ENCODE measurements at places on chromosomes 11 and 22. TPM values are rescaled to one million over a fixed set of nuclear protein-coding genes. Genes with fewer than 3 reads are reported as not detected.

DNA sequence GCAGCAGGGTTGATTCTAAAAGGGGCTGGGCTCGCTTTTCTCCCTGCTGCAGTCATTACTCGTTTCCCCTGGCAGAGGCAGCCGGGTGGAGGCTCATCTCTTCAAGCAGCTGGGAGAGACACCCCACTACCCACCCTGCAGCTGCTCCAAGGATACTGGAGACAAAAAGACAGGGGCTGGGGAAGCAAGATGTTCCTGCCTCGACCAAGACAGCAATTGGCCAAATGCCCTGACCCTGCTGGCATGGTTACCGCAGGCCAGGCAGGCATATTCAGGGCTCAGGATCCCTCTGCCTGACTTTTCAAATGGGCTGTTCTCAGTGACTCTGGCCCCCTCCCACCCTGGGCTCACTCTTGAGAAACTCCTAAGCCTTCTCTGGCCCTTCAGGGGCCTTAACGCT lies 6.8 kb upstream of the RGL4 start:
- no peaks in the 10 kb centered on the region for H3K27me3 ChIP-seq
- DNase-seq, result no peak

DNA sequence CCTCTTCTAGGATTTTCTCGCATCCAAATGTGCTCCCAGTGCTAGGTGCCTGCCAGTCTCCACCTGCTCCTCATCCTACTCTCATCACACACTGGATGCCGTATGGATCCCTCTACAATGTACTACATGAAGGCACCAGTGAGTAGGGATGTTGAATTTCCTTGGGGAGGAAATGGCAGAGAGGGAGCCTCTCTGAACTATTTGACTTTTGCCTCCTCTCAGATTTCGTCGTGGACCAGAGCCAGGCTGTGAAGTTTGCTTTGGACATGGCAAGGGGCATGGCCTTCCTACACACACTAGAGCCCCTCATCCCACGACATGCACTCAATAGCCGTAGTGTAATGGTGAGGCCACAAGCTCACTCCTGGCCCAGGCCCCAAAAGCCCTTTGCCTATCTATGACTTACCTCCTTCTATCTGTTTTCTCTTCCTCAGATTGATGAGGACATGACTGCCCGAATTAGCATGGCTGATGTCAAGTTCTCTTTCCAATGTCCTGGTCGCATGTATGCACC lies 2.5 kb downstream of the TAF10 start:
- peaks cover 30% of the 10 kb centered on the region for H3K36me3 ChIP-seq
- no peak overlapping the region for H3K27ac ChIP-seq
- no peaks in the 10 kb centered on the region for H3K27me3 ChIP-seq
- no peak overlapping the region for H3K4me3 ChIP-seq
- H3K4me1 ChIP-seq, result peaks cover 28% of the 10 kb centered on the region

- H3K4me1 ChIP-seq, result no peaks in the 10 kb centered on the region
- no peaks in the 10 kb centered on the region for H3K27me3 ChIP-seq
- DNase-seq, result no peak
- no peak overlapping the region for H3K27ac ChIP-seq
Observed at GRCh38 chr11:46856605-46857343, 10.7 kb upstream of the CKAP5 start.

DNA sequence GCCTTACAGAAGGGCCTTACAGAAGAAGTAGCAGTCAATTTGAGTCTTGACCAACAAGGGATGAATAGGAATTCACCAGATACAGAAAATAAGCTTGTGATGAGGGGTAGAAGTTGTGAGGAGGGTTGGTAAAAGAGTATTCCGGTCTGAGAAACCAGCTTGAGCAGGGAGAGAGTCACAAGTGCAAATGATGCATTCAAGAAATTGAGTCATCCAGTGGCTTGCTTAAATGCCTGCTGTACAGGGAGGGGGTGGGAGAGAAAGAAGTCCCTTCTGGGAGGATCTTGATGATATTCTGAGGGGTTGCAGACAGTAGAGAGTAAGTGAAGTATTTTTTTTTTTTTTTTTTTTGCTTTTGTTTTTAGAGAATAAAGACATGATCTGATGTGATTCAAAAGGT lies 9.2 kb downstream of the CCKBR start:
- no peak overlapping the region for H3K4me3 ChIP-seq
- H3K4me1 ChIP-seq, result no peaks in the 10 kb centered on the region
- no peaks in the 10 kb centered on the region for H3K27me3 ChIP-seq
- no peak overlapping the region for H3K27ac ChIP-seq
- no peaks in the 10 kb centered on the region for H3K36me3 ChIP-seq
- no peak for DNase-seq

- H3K4me3 ChIP-seq, result no peak overlapping the region
- H3K27me3 ChIP-seq, result no peaks in the 10 kb centered on the region
- H3K27ac ChIP-seq, result no peak overlapping the region
- no peak for DNase-seq
- no peaks in the 10 kb centered on the region for H3K36me3 ChIP-seq
Observed at GRCh38 chr11:11512929-11513328, 108.9 kb downstream of the GALNT18 start.

- DNase-seq, result no peak
- no peaks in the 10 kb centered on the region for H3K36me3 ChIP-seq
- H3K4me3 ChIP-seq, result no peak overlapping the region
- no peak overlapping the region for H3K27ac ChIP-seq
Observed at GRCh38 chr22:49348631-49349030, 479.0 kb downstream of the BRD1 start.

- H3K36me3 ChIP-seq, result no peaks in the 10 kb centered on the region
- H3K4me1 ChIP-seq, result no peaks in the 10 kb centered on the region
- H3K27me3 ChIP-seq, result no peaks in the 10 kb centered on the region
- no peak for DNase-seq
- no peak overlapping the region for H3K4me3 ChIP-seq
Observed at GRCh38 chr11:47062736-47063135, 113.9 kb downstream of the ARFGAP2 start.

The CECR2 gene
- total RNA-seq, result under 0.01 TPM

The SCGB1A1 gene
- total RNA-seq, result not detected

The OR52E1 gene
- not detected for total RNA-seq

The ZFTA gene
- 12.9 TPM for total RNA-seq

All from fibroblast of lung (primary cell).